ENCODE measurements at places on chromosomes 1 and 21. TPM values are rescaled to one million over a fixed set of nuclear protein-coding genes. Genes with fewer than 3 reads are reported as not detected.

DNA sequence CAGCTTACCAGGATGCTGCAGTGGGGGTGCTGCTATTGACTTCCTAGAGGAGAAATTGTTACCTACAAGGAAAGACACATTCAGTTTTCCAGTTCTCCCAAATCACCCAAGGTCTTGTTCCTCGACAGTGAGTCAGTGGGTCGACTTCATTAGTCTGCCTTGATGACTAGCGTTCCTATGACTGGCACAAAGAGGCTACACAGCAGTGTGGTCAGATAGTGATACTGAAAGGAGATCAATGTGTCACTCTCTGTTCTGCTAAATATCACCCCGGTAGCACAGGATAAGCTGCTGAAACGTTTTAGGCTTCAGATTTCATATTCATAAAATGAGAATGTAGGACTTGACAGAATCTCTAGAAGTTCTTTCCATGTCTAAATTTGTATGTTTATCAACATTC, 357.4 kb downstream of the LMX1A start:
- H3K4me1 ChIP-seq = no peaks in the 10 kb centered on the region
- no peaks in the 10 kb centered on the region for H3K27me3 ChIP-seq
- H3K4me3 ChIP-seq = no peak overlapping the region
- H3K36me3 ChIP-seq = no peaks in the 10 kb centered on the region
- no peak for DNase-seq
- H3K27ac ChIP-seq = no peak overlapping the region

GRCh38 chr21:21232320-21232719, 234.1 kb downstream of the NCAM2 start:
- H3K36me3 ChIP-seq = no peaks in the 10 kb centered on the region
- no peak overlapping the region for H3K4me3 ChIP-seq
- H3K27me3 ChIP-seq = no peaks in the 10 kb centered on the region
- no peak for DNase-seq

- H3K4me1 ChIP-seq = no peaks in the 10 kb centered on the region
- no peaks in the 10 kb centered on the region for H3K27me3 ChIP-seq
- DNase-seq = no peak
- H3K36me3 ChIP-seq = no peaks in the 10 kb centered on the region
Observed at GRCh38 chr1:174262349-174263241, 103.3 kb downstream of the RABGAP1L start.

DNA sequence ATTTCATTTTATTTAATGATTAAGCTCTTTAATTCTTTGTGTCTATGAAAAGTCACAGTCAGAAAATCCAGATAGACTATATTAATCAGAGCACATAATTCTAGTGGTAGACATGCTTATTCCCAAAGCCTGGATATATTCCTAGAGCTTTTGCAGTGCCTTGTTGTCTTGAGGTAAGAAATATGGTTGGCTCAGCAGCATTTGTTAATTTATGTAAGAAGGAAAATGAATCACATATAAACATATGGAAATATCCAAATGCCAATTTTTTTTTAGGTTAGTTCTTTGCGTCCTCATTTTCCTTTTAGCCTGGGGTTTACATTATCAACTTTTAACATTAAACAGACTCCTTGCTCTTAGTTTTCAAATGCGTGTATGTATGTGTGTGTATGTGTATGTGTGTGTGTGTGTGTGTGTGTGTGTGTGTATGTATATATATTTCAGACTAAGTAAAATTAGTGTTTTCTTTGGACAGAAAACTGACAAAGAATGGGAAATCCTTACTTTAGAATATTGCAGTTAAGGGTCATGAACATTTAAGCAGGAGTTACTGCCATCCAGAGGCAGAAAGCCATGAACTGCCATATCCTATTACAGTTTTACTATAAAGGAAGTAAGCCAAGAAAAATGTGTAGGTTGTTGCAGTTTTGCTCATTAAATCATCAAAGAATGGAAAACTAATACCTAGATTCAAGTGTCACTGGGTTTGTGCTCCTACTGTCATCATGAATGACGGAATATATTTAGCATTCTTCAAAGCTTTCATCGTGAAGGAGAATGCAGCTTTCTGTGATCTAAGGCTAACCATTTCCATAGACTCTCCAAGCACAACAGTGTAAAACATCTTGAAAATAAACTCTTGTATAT, 477.1 kb upstream of the NR5A2 start:
- no peak for DNase-seq
- H3K4me3 ChIP-seq = no peak overlapping the region
- H3K36me3 ChIP-seq = no peaks in the 10 kb centered on the region
- H3K4me1 ChIP-seq = no peaks in the 10 kb centered on the region

DNA sequence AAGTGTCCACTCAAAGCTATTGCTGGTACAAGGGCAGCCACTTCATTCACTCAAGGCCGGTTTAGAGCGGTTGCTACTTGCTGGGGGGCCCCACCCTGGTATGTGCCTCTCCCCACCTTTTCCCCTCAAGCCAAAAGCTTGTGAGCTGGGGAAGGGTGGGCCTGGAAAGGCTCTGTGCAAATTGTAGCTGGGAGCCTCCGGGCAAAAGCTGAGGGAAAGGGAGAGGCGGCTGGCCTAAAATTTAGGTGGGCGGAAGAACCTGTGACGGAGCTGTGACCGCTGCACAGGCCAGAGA, 306 bp upstream of the SH3D21 start:
- DNase-seq = no peak
- H3K4me3 ChIP-seq = no peak overlapping the region
- no peaks in the 10 kb centered on the region for H3K4me1 ChIP-seq
- H3K36me3 ChIP-seq = peaks cover 5% of the 10 kb centered on the region
- no peaks in the 10 kb centered on the region for H3K27me3 ChIP-seq

DNA sequence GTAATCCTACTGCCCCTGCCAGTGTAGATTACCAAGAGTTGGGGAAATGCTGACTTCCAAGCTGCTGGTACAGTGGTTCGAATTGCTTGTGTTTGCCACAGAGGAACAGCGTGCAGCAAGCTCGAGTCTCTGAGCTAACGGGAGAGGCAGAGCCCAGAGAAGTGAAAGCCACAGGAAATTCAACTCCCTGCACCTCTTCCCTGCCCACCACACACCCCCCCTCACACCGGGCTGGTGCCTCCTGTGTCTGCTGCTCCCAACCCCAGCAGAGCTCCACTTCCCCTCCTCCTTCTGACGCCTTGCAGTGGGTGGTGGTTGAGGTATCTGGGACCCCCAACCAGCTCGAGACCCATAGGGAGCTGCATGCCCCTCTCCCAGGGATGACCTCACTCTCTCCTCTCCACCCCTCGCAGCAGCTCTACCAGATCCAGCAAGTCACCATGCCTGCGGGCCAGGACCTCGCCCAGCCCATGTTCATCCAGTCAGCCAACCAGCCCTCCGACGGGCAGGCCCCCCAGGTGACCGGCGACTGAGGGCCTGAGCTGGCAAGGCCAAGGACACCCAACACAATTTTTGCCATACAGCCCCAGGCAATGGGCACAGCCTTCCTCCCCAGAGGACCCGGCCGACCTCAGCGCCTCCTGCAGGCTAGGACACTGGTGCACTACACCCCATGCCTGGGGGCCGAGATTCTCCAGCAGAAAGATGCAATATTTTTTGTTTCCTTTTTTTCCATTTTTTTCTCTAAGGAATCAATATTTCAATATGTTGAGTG, 13.1 kb upstream of the KCNQ4 start:
- H3K27ac ChIP-seq = no peak overlapping the region
- H3K4me3 ChIP-seq = no peak overlapping the region
- no peak for DNase-seq
- H3K36me3 ChIP-seq = peaks cover 12% of the 10 kb centered on the region

GRCh38 chr1:76827066-76827465, 40.2 kb upstream of the ST6GALNAC5 start:
- no peak overlapping the region for H3K27ac ChIP-seq
- DNase-seq = no peak
- no peak overlapping the region for H3K4me3 ChIP-seq
- H3K27me3 ChIP-seq = no peaks in the 10 kb centered on the region

- no peaks in the 10 kb centered on the region for H3K4me1 ChIP-seq
- DNase-seq = no peak
- H3K27ac ChIP-seq = no peak overlapping the region
Observed at GRCh38 chr1:11107599-11107998, 7.9 kb upstream of the EXOSC10 start.

GRCh38 chr1:107894605-107895004, 70.4 kb downstream of the VAV3 start:
- H3K27me3 ChIP-seq = peaks cover 2% of the 10 kb centered on the region
- no peak for DNase-seq
- H3K4me1 ChIP-seq = no peaks in the 10 kb centered on the region
- no peak overlapping the region for H3K4me3 ChIP-seq
- H3K27ac ChIP-seq = no peak overlapping the region

DNA sequence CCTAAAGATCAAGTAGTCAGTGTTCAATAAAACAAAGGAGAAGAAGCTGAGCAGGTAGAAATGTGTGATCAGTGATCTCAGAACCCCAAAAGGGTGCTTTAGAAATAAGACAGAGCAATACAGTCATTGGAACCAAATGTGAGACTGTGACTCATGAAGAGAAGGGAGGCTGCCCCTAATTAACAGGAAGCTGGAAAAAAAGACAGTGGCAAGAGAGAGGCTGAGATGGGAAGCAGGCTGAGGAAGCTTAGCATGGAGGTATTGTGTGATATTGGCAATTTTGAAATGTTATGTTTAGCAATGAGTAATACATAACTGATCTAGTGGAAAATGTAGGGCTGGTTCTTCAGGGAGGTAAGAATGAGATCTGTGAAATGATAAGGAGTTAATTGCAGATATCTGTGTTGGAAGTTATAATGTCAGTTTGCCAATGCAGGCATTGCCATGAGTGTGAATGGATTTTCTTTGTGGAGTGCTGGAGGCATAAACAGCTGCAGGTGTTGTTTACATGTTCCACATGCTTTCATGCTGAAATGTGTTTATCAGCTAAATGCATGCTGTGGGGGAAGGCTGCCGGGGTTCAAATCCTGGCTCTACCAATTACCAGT, 90.6 kb upstream of the CACNA1E start:
- H3K27me3 ChIP-seq = no peaks in the 10 kb centered on the region
- no peak overlapping the region for H3K27ac ChIP-seq
- DNase-seq = no peak
- no peaks in the 10 kb centered on the region for H3K36me3 ChIP-seq
- no peak overlapping the region for H3K4me3 ChIP-seq

- no peaks in the 10 kb centered on the region for H3K36me3 ChIP-seq
- H3K27me3 ChIP-seq = no peaks in the 10 kb centered on the region
- H3K4me1 ChIP-seq = no peaks in the 10 kb centered on the region
- no peak overlapping the region for H3K27ac ChIP-seq
- no peak overlapping the region for H3K4me3 ChIP-seq
Observed at GRCh38 chr1:18917071-18917799, 14.9 kb upstream of the ALDH4A1 start.

- no peaks in the 10 kb centered on the region for H3K27me3 ChIP-seq
- peaks cover 9% of the 10 kb centered on the region for H3K36me3 ChIP-seq
- no peak overlapping the region for H3K4me3 ChIP-seq
- H3K4me1 ChIP-seq = no peaks in the 10 kb centered on the region
Observed at GRCh38 chr1:179867493-179868330, 9.9 kb downstream of the TOR1AIP2 start.

GRCh38 chr21:25385911-25386474, 221.3 kb downstream of the MRPL39 start:
- no peak overlapping the region for H3K4me3 ChIP-seq
- no peaks in the 10 kb centered on the region for H3K36me3 ChIP-seq
- no peak for DNase-seq
- no peak overlapping the region for H3K27ac ChIP-seq
- H3K4me1 ChIP-seq = no peaks in the 10 kb centered on the region
- no peaks in the 10 kb centered on the region for H3K27me3 ChIP-seq

GRCh38 chr1:57086154-57086553, 120.3 kb upstream of the C8B start:
- no peak overlapping the region for H3K4me3 ChIP-seq
- no peaks in the 10 kb centered on the region for H3K4me1 ChIP-seq
- H3K36me3 ChIP-seq = no peaks in the 10 kb centered on the region
- DNase-seq = no peak
- no peaks in the 10 kb centered on the region for H3K27me3 ChIP-seq

DNA sequence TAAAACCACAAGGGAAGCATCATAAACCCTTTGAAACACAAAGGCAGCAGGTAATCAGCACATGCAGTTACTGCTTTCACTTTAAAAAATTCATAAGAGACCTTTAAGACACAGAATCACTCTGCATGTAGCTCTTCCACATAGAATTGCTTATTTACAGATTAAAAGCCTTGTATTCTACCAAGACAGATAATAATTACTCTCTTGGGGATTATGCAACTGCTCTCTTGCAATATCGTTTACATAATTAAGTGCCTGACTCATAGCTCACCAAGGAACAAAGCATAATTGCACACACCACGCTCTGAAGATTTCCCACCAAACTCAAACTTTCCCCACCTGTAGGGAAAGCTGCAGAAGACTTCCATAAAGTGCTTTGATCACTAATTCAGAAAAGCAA, 87.9 kb downstream of the VAV3 start:
- no peaks in the 10 kb centered on the region for H3K36me3 ChIP-seq
- H3K27me3 ChIP-seq = no peaks in the 10 kb centered on the region
- H3K4me1 ChIP-seq = no peaks in the 10 kb centered on the region

PDZK1IP1 gene
- 3.7 TPM for total RNA-seq

RAB42 gene
- 2.0 TPM for total RNA-seq

RGS13 gene
- total RNA-seq = 1.5 TPM

PTGER3 gene
- total RNA-seq = 40.0 TPM

SH3BP5L gene
- total RNA-seq = 25.1 TPM

S100A1 gene
- 0.69 TPM for total RNA-seq

TSSK3 gene
- total RNA-seq = 1.7 TPM

LIN28A gene
- total RNA-seq = not detected

FAM72D gene
- total RNA-seq = 0.24 TPM
